Activated CD4-positive, alpha-beta memory T cell treated with anti-CD3 and anti-CD28 coated beads for 36 hours (primary cell): ENCODE measurements at places on chromosomes 4 and X.
A peak's percentile ranks its signal among the peaks of the same experiment; 100 is the strongest.

GRCh38 chr4:1038948-1039492 lies 27.6 kb downstream of the FGFRL1 start:
- DNase-seq, result no peak

- DNase-seq, result no peak
Measured at GRCh38 chr4:113977526-113977855, 2.0 kb downstream of the ARSJ start.

- DNase-seq, result no peak
Measured at GRCh38 chr4:142350871-142351270, 495.2 kb downstream of the INPP4B start.

- no peak for DNase-seq
Measured at GRCh38 chr4:41611881-41612871, 74.2 kb downstream of the LIMCH1 start.

DNA sequence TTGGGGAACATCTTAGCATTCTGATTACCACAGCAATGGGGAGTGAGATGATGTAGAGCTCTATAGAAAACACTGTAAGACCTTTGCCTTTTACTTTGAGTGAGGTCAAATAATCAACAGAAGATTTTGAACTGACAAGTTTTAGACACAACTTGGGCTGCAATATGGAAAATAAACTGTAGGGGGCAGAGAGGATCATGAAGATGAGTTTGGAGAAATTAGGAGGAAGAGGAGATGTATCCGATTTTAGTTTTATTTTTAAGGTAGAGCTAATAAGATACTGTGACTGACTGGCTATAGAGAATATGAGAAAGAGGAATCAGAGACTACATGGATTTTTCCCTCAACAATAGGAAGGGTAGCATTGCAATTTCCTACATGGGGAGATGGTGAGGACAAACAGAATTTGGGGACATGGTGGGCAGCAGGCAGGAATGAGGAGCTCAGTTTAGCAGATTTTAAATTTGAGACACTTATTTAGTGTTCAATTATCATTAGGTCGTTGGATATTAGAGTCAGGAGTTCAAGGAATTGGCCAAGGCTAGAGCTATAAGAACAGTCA lies 563.1 kb downstream of the INPP4B start:
- no peak for DNase-seq

DNA sequence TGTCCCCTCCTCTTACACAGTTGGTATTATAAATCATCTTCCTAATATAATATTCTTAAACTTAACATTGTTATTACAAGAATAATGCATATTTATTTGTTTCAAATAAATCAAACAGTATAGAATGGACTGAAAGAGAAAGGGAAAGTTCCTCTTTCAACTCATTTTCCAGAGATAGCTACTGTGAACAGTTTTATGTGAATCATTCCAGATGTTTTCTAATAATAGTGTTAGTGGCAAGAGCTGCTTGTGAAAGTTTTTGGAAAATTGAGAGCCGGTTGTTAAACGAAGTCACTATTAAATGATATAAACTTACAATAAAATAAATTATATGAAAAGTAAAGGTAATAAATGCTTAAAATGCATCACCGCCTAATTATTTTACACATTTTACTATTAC lies 14.6 kb downstream of the TMSB4X start:
- no peak for DNase-seq

GRCh38 chr4:111475001-111475400 lies 670.3 kb upstream of the FAM241A start:
- DNase-seq, result no peak

- no peak for DNase-seq
Measured at GRCh38 chr4:157572284-157572683, 351.8 kb downstream of the GRIA2 start.

DNA sequence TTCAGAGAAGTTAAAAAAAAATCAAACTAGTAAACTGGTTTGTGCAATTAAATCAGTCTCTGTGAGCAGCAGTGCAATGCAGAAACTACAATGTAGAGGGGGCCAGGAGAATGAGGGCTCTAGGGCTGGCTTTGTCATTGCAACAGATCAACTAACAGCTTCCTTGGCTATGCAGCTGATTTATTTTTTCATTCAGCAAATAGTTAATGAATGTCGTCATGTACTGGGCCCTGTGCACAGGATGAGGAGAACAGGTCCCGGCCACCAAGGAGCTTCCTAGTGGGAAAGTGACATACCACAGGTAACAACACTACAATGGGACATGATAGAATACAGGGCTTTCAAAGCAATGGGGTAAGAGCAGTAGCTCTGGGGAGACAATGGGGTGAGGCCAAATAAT lies 190.1 kb downstream of the NSUN7 start:
- DNase-seq, result no peak

DNA sequence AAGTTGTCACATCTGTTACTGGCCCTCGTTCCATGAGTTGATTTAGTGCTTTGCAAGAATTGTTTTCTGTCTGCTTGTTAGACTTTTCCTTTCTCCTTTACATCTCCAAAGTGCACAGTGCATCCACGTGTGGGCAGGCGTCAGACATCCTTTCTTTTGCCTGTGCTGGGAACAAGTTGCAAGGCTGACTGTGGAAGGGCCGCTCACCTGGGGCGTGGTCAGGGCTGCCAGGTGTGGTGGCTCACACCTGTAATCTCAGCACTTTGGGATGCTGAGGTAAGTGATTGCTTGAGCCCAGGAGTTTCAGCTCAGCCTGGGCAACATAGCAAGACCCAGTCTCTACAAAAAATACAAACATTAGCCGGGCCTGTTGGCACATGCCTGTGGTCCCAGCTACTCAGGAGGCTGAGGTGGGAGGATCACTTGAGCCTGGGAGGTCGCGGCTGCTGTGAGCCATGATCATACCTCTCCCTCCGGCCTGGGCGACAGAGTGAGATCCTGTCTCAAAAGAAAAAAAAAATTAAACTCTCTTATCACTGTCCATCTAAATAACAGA lies 46.2 kb downstream of the RGS12 start:
- no peak for DNase-seq

DNA sequence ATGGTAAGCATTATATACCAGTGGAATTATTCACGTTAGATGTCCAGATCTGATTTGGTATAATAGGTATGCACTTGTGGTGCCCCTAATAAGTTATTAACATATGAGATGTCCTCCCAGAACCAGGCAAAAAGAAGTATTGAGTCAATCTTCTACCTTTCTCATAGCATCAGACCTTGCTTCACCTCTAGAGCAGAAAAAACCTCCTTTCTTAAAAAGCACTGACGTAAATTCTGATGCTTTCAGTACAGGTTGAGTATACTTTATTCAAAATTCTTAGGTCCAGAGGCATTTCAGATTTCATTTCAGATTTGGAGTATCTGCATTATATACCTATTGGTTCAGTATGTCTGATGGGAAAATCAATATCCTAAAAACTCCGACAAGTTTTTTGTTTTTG lies 22.4 kb downstream of the LEF1 start:
- DNase-seq, result no peak

GRCh38 chr4:128347930-128348660 lies 60.5 kb upstream of the PGRMC2 start:
- DNase-seq, result no peak

GRCh38 chr4:102819588-102820365 lies 7.6 kb downstream of the UBE2D3 start:
- DNase-seq, result no peak

GRCh38 chr4:87912164-87913004 lies 63.1 kb upstream of the SPP1 start:
- no peak for DNase-seq

- peak; percentile 72 for DNase-seq
Measured at GRCh38 chrX:13085526-13085925, 41.1 kb upstream of the FAM9C start.

DNA sequence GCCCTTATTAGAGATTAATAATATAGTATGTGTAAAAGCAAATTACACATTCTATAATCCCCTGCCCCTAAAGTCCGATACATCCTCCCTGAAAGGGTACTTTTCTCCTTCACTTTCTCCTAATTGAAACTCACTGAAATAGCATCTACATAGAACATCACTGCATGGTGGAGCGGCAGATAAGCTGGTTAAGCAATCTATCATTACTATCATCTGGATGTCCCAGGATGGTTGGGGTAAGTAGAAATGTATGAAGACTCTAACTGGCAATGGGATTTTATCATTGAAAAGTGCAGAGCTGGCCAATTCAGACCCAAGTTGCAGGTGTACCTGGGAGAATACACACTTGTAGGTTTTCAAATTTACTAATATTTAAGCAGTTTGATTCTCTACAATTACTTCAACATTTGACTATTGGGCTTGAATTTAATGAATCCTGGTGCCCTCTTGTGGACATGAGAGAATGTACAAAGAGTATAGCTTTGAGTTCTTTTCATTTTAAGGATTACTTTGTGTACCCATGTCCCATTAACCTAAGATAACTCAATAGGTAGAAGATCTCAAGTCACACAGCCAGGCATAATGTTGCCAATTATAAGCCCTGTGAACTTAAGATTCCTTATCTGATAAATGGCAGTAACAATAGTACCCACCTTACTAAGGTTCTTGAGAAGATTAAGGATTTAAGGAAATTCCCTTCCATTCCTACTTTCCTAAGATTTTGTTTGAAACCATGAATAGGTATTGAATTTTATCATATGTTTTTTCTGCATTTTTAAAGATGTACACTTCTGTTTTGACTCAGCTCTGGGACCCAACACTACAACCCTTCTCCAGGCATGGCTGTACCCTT lies 69.8 kb downstream of the SHROOM3 start:
- no peak for DNase-seq

DNA sequence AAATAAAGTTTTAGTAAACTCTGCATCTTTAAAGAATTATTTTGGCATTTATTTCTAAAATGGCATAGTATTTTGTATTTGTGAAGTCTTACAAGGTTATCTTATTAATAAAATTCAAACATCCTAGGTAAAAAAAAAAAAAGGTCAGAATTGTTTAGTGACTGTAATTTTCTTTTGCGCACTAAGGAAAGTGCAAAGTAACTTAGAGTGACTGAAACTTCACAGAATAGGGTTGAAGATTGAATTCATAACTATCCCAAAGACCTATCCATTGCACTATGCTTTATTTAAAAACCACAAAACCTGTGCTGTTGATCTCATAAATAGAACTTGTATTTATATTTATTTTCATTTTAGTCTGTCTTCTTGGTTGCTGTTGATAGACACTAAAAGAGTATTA lies 370 bp downstream of the ALB start:
- no peak for DNase-seq

GRCh38 chrX:40778861-40779575 lies 43.7 kb upstream of the MED14 start:
- DNase-seq, result no peak

- DNase-seq, result no peak
Measured at GRCh38 chrX:46036508-46036907, 508.7 kb downstream of the ZNF674 start.

DNA sequence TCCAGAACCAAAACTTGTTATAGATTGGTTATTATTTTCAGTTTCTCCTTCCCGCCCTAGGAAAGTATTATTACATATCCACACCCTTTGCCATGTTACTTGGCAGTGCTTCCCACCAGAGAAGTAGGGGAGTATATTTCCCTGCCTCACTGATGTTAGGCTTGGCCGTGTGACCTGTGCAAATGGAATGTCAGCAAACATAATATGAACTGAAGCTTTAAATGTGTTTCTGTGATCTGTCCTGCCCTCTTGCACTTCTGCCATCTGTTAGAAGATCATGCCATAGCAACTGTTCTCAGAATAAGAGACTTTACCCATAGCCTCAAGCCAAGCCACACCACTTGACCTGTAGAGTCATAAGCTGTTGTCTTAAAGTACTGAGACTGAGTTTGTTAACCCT lies 36.7 kb upstream of the NEUROG2 start:
- DNase-seq, result no peak

GRCh38 chr4:34200535-34200934 lies 2043.8 kb downstream of the ARAP2 start:
- no peak for DNase-seq

DNA sequence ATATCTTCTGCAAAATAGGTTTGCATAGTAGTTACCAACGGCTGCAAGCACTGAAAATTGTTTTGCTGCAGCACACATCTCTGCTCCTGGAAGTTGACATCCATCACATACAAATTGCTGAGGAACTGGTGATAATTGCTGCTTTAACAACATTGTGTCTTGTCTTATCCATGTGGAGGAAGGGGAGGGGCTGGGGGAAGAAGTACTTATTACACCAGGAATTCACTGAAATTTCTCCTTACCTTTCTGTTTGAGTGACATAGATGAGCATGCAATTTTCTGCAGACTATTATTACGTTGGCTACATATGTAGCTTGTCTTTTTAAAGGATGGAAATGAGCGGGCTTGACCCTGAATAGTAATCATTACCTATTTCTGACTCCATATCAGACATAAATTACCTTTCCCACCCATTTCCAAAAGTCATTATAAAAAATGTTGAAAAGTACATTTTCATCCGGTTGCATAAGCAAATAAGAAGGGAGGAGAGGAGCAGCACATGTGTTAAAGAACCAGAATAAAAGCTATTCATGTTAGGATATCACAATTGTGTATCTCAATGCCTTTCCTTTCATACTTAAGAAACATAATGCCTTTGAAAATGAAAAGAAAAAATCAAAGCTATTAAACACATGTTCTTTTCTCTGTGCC lies 1905.6 kb downstream of the PCDH7 start:
- no peak for DNase-seq

DNA sequence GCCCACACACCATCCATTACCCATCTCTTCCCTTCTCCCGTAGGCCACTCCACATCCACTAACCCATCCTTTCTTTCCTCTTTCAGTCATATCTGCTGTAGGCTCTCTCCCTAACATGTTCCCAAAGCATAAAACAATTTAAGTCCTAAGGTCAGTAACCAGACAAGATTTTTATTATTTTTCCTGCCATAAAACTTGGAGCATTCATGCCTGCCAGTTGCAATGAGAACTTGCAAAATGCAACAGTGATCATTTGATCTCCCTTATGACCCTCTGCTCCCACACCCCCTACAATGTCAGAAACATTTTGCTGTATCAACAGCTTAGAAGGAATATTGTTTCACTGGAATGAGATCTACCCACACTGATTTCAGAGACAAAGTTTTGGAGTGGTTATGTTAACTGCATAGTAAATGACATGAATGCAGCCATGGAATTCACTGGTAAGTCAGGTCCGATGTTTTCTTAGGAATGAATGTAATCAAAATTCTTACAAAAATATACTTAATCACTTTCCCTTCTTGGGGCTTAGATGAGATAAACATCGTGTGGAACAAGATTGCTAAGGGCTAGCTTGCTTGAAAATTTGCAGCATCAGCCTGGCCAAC lies 5.7 kb downstream of the NIPAL1 start:
- no peak for DNase-seq

- DNase-seq, result peak; percentile 63
Measured at GRCh38 chr4:36322921-36323354, 41.5 kb downstream of the DTHD1 start.

DNA sequence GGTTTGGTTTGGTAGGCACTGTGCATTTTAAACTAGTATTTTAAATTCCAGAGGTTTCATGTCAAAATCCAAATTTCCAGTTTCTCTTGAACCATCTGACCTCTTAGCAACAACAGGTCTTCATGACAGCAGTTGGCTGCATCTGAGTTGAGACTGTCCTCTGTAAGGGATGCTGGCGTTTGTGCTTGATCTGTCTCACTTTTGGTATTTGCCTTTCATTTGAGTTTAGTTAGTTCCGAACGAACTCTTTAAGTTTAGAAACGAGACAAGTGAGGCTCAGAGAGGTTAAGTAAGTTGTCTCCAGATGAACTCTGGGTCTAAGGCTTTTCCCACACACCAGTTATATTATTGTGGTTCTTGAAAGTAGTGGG lies 29.1 kb downstream of the SPARCL1 start:
- no peak for DNase-seq
